Activated CD8-positive, alpha-beta memory T cell treated with anti-CD3 and anti-CD28 coated beads for 1 hour (primary cell): ENCODE measurements at places on chromosomes 6 and 20.

- DNase-seq = no peak
Measured at GRCh38 chr20:53878262-53879047, 191.9 kb downstream of the BCAS1 start.

DNA sequence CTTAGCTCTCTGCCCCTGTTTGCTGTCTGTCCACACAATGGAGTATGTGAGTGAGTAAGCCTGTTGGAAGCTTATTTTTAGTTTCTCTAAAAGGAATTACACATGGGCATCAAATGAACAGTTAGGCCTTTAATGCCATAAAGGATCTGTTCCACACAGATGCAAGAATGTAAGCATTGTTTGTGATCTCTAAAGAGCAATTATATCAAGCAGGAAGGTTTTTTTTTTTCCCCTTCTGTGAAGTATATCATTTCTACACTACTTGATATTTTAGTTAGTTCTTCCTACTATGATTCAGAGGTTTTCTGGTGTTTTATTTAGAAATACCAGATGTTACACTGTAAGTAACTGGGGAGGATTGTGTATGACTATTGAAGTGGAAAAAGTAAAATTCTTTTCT is 627.5 kb downstream of the COL12A1 start:
- DNase-seq = no peak

DNA sequence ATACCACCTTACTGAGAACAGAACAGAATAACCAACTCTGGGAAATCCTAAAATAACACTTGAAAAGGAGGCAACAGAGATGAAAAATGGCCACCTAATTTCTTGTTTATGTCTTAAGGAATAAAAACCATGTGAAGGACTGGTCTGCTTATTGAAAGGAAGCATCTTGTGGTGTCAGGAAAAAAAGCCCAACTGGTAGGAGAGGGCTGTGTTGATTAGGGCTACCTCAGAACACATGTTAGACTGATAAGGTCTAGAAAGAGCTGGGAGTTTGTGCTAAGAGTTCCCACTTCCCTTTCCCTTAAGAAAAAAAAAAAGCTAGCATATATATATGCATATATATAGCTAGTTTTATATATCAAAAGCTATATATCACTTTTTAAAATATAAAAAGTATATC is 425.3 kb upstream of the BTBD3 start:
- no peak for DNase-seq

GRCh38 chr6:91786474-91787184 is 1199.8 kb upstream of the MAP3K7 start:
- DNase-seq = no peak

DNA sequence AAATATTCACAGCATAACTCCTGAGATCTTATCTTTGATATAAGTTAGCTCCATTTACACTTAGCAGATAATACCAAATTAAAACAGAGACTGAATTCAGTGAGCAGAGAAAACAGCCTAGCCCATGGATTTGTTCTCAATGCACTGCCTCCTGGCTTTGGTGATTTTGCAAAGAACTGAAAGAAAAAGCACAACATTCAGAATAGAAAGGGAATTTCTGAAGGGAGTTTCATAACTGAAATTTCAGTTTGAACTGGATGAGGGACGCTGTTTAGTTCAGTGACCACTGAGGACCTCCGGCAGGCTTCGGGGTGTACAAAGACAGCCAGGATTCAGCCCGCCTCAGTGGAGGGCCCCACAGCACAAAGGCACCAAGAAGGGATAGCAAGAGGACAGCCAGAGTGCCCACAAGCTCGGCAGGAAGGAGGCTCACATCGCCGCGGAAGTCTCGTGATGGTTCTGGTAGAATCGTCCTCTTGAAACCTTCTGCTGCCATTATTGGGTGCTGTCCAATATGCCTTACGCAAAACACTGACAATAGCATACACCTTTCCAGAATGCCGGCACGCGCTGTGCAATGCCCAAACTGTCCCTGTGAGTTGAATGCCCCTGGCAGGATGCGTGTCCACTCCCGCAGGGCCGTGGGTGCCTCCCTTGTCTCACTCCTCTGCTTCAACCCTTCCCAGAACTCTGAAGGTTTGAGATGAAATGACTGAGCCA is 9.7 kb upstream of the IRF4 start:
- DNase-seq = no peak
